ENCODE measurements at places on chromosomes 12 and 14.
A peak's percentile ranks its signal among the peaks of the same experiment; 100 is the strongest.

GRCh38 chr12:127270193-127270592, 996.8 kb upstream of the TMEM132C start:
- DNase-seq: no peak

DNA sequence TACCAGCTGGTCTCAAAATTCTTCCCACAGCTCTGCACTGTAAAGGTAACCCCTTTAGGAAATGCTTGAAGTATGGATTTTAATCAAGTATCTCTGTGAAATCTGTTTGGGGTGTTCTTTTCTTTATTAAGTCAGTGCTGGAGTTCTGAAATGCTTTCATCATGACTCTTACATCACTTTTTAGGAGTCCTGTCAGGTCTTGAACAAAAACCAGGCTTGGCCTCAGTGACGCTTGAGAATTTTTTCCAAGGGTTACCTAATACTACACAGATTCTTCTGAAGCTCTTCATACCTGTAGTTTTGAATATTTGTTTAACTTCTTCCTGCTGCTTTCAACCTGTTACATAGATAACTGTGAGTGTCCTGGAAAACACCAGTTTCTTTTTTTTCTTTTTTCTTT, 47.0 kb upstream of the KCNH3 start:
- no peak for DNase-seq

DNA sequence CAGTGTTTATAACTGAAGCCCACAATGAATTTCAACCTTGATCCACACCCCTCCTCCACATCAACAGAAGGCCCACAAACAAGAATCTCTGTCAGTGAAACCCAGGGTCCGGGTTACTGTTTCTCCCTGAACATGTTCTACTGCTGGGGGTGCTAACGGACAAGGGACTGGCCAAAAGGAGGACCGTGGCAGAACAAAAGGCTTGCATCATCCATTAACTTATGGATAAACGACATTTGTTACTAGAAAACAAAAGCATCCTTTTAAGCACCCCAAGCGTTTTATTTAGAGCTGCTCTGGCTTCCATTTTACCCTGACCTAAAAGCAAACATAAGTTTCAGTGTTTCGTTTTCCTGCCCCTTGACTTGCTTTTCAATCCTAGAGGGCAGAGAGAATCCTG, 32.2 kb downstream of the BRAP start:
- no peak for DNase-seq

DNA sequence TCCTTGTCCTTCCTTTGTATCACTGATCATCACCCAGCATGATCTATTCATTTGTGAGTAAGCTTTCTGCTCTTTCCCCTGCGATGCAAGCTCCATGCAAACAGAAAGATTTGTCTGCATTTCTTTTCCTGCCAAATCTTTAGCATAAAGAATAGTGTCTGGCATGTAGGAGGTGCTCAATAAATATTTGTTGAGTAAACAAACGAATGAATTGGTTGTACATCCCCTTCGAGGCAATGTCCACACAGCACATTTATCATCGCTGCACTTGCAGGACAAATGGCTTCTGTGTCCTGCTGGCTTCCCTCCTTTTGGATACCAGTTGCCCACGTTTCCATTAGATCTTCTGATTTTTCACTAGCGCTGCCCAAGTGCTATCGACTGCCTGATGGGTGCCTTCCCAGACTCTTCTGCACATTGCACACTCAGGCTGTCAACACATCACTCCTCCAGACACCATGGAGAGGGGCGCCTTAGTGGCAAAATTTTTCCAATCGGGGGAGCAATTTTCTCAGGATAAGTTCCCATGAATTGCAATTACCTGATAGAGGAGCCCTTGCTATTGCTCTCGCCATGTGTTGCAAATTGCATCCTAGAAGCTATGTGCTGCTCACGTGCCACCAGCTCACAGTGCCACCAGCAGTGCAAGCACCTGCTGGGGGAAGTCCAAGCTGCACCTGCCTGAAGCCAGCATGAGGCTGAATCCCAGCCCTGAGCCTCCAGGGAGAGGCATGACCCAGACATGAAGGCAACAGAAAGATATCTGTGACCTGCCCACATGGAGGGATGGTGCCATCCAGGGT, 206.6 kb downstream of the KIF26A start:
- no peak for DNase-seq

DNA sequence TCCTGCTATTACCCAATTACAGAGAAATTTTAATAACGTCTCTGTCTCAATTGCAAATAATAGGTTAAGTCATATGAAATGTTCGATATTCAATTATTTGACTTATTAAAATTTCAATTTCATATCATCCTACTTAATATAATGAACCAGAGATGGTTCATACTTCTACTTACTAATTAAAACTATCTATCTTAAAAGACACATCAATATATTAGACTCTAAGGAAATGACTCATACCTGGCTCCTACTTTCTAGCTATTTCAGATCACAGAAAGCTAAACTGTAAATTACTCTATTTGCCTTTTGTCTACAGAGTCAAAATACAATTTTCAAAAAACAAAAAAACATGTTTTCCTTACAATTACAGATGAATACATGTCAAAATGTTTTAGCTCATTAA, 99.6 kb downstream of the CAPZA3 start:
- no peak for DNase-seq

GRCh38 chr12:52604859-52605258, 3.6 kb upstream of the KRT72 start:
- peak; percentile 56 for DNase-seq

- DNase-seq: no peak
Observed at GRCh38 chr14:24785698-24786097, 151.7 kb upstream of the GZMB start.

DNA sequence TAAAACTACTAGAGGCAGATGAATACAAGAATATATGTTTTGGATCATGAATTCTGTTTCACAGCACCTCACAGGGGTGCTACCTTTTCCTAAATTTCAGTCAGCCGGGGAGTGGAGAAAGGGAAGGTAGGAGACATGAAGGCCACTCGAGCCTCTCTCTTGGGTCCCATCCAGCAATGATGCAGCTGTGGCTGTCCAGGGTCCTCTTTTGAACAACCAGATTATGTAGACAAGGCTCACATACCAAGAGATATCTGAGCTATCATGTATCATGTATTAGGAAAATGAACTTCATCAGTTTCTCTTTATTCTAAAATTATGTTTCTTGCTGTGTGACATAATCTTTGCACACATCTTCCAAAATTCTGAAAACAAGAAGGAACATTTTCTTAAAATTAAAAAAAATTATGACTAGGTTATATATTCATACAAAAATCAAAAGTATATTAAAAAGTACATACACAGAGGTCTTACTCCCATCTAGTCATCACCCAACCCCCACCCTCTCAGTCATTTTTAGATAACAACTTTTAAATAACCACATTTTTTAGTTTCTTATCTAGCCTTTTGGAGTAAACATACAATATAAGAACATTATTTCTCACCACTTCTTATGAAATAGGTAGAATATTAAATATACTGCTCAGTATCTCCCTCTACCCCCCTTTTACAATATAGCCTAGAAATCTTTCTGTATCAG, 88.7 kb downstream of the ACADS start:
- no peak for DNase-seq

DNA sequence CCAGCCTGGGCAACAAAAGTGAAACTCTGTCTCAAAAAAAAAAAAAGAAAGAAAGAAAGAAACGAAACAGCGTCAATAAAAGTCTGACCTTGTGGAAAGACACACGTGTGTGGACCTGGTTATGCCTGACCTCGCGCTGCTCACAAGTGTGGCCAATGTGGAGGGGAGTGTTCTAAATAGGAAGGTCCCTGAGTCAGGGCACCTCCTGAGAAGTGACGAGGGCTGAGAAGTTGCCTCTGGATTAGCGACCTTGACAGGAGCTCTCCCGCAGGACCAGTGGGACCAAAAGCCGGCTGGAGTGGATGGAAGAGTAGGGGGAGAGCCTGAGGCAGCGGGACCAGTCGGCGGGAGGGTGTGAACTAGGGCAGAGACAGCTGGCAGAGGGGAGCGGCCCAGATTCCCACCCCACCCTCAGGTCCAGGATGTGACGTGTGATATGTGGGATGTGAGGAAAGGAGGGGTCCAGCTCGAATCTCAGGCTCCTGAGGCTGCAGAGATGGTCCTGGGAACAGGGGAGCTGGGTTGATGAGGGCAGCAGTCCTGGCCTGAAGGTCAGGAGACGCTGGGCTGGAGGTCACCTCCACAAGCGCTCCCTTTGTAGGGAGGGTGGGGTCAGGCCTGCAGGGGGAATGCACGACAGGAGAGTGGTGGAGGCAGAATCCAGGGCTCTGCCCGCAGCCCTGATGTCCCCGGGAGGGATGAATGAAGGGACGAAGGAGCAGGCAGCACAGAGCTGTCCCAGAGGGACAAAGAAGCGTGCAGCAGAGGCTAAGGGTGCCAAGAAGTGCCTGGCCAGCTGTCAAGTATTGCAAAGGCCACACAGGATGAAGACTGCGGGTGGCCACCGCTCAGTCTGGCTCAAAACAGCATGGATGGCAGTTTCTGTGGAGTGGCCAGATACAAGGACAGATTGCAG, 24.8 kb upstream of the GPR68 start:
- no peak for DNase-seq

GRCh38 chr12:87441511-87441910, 587.7 kb downstream of the C12orf50 start:
- no peak for DNase-seq

DNA sequence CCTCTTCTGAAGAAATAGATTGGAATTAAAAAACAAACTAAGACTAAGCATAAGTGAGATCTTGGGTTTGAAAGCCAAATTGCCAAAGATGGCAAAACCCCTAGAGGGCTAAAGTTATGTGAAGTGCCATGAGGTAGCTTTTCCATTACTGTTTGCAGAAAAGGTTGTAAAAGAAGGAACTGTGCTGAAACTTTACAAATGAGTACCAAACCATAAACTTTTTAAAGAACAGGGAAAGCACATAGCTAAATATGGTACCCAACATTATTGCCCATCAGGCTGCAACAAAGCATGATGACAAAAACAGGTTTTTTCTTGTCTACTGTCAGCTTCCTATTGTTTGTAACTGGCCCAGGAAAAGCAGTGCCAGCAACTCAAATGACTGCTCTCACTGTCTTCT, 224.2 kb downstream of the RAD51B start:
- DNase-seq: no peak

DNA sequence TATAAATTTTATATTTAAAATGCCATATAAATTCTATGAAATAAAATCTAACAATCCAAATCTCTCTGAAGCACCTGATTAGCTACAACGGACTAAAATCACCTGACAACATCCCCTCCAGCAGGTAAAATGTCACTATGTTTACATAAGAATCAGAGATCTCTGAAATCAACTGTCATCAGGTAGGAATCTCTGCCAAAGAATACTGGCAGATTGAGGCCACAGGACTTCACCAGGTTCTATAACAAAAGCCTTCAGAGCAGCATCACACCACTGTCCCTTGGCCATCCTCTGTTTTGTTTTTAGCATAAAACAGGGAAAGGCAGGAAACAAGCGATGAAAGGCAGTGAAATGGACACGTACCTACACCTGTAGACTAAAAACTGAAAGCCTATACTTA, 22.1 kb downstream of the FGD6 start:
- DNase-seq: no peak

GRCh38 chr14:84546236-84546635, 983.7 kb upstream of the FLRT2 start:
- DNase-seq: no peak

- no peak for DNase-seq
Observed at GRCh38 chr12:91074851-91075250, 17.0 kb upstream of the KERA start.

DNA sequence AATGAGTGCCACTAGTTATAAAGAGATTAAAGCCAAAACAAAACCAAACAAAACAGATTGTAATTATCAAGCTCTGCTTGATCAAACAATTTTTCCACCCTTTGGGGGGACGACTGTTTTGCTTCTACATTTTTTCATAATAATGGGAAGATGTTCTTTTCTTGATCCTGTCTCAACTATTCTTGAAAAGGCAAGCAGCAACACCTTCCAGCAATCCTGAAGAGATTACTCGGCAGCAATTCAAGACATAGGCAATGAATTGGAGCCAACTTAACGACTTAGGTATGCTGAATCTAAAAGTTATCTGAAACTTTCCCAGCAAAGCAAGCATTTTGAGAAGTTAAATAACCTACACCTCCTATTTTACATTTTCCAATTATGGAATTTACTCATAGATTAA, 69.9 kb upstream of the SLC38A4 start:
- no peak for DNase-seq

- no peak for DNase-seq
Observed at GRCh38 chr14:44405011-44405486, 102.0 kb downstream of the FSCB start.

DNA sequence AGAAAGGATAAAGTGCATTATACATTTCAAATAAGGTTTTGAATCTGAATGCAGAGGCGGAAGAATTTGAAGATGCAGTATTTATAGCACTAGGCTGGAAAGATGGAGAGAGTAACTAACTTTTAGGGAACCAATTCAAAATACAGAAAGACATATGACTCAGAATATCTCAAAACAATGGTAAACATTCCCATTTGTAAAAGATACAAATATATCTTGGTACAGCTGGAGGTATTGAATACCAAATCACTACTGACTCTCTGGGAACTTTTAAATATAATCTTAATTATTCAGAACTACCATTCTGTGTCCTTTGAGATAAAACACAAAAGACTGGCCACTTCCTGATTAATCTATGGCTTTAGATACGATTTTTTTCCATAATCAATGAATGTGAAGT, 5.1 kb downstream of the CD69 start:
- no peak for DNase-seq

DNA sequence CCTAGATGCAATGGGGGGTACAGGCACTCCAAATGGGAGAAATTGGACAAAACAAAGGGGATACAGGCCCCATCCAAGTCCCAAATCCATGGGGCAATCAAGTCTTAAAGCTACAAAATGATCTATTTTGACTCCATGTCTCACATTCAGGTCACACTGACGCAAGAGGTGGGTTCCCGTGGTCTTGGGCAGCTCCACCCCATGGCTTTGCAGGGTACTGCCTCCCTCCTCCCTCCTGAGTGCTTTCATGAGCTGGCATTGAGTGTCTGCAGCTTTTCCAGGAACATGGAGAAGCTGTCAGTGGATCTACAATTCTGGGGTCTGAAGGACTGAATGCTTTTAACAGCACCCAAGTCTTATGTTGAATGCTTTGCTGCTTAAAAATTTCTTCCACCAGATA, 274.5 kb upstream of the LRIG3 start:
- DNase-seq: no peak

DNA sequence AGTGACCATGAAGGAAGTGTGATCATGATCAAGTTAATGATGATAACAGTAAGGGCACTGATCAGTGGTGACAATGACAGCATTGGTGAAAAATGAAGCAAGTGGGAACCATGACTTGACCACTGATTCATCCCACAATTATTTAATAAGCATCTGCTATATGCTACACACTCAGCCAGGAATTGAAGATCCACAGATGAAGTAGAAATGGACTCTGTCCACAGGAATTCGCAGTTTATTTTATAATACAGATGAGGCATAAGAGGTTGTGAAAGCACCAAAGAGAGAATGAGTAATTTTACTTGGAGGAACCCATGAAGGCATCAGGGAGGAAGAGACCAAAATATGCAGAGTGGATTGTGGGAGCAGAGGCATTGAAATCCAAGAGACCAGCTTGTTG, 33.8 kb upstream of the SMUG1 start:
- DNase-seq: no peak

All from activated CD8-positive, alpha-beta memory T cell treated with anti-CD3 and anti-CD28 coated beads for 24 hours (primary cell).